ENCODE measurements at places on chromosomes 4 and X.

- no peak for DNase-seq
Observed at GRCh38 chr4:20323991-20324390, 72.3 kb downstream of the SLIT2 start.

- DNase-seq = no peak
Observed at GRCh38 chr4:57132743-57133137, 22.6 kb upstream of the IGFBP7 start.

- DNase-seq = no peak
Observed at GRCh38 chrX:50638123-50638522, 167.5 kb upstream of the DGKK start.

DNA sequence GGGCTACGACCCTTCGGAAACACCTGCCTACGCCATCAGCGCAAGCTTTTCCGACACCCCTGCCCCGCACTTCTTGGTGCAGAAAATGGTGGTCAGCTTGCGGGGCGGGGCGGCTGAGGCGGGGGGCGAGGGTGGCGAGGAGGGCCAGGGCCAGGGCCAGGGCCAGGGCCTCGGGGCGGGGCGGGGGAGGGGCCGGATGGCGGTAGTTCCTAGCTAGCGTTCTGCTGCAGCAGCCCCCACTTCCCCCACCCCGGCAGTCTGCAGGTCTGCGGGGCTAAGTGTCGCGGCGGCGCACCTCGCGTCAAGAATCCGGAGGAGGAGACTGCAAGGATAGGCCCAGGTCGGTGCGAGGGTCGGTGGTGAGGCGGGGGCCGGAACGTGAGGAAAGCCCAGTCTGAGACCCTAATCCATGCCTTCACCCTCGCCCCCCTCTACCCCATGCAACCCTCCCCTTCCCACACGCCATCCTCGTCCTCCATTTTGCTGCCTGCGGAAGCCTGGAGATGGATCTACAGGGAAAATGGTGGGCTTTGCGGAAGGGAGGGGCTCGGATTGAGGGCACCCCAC, 600 bp downstream of the BEX4 start:
- no peak for DNase-seq

DNA sequence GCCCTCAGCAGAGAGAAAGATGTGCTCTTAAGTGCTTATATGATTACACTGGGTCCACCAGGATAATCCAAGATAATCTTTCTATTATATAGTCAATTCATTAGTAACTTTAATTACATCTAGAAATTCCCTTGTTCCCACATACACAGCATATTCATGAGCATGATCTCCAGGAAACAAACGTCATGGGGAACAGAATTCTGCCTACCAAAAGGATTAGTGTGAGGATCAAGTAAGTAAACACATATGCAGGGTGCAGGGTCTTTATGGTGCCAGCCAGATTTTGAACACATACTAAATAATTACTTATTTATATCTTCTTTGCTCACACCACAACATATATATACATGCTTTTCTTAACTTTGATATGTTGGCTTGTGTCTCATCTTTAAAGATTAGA, 169.1 kb downstream of the KCTD8 start:
- no peak for DNase-seq

GRCh38 chr4:48109413-48110263, 24.4 kb downstream of the TXK start:
- no peak for DNase-seq

- no peak for DNase-seq
Observed at GRCh38 chrX:111006116-111006515, 89.9 kb upstream of the PAK3 start.

Data from amniotic stem cell (primary cell).